ENCODE measurements at places on chromosomes 4 and X.

- DNase-seq, result no peak
Measured at GRCh38 chr4:138946306-138946705, 69.3 kb upstream of the NOCT start.

GRCh38 chrX:134753718-134754008 is 95.4 kb upstream of the PLAC1 start:
- DNase-seq, result no peak

- no peak for DNase-seq
Measured at GRCh38 chr4:90445380-90445779, 318.2 kb downstream of the CCSER1 start.

- DNase-seq, result no peak
Measured at GRCh38 chr4:151012820-151013219, 2.3 kb downstream of the LRBA start.

GRCh38 chr4:96952610-96953009 is 1112.7 kb downstream of the PDHA2 start:
- no peak for DNase-seq

DNA sequence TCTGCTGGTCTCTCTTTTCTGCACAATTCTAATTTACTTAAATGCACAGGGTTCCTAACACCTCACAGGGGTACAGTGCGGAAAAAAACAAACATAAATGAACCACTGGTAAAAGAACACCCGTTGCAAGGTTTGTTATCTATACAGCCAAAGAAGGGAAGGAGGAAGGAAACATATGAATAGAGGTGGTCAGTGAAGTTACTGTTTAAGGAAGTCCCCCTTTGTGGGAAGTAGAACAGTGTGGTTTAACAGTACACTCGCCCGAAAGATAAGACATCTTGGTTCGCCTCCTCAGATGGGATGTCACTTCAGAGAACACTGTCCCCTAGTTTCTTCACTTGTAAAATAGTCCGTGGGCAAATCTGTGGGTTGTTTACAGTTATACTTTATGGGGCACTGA is 57.5 kb downstream of the TEC start:
- DNase-seq, result no peak

DNA sequence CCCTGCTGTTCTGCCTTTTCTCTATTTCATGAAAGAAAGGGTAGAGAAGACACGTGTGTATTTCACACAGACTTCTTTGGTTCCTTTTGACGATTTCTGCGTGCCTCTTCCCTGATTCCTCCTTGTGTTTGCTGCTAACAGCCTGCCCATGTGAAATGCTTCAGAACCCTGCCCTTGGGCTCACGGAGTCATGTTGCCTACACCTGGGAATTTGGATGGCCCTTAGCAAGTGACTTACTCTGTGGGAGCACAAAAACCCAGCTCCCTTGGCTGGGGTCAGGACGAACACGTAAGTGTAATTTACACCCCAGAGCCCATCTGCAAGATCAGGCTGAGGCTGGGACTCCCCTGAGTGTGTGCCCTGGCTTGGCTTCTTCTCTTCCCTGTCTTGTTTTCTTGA is 220.3 kb upstream of the BCOR start:
- DNase-seq, result no peak

DNA sequence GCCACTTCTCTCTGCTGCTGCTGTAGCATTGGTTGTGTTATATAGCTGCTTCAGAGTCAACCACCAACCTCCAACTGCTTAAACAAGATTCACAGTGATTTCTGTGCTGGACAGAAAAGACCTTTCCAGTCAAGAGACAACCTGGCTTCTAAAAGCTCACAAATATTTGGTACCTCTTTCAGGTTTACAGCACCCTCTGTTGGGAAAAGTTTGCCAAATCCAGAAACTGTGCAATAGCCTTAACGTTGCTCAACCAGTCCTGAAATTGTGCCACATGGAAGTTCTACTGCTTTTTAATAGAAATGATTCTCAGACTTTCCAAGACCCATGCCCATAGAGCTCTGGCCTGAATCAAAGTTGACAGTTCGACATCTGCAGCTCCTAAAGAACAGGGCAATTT is 842.1 kb upstream of the HTR2C start:
- no peak for DNase-seq

GRCh38 chr4:90237751-90238530 is 110.7 kb downstream of the CCSER1 start:
- DNase-seq, result no peak

DNA sequence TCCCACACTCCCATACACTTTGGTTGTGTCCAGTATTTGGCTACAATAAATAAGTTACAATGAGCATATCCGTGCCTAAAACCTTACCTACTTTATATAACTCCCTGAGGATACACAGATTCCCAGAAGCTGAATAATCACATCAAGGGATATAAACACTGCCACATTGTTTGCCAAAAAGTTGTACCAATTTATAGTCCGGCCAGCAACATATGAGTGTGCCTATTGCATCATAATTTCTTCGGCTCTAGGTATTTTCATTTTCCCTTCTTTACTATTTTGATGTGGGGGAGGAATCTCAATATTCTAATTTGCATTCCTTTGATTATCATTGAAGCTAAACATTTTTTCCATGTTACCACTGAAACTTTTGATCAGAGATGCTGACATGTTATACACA is 146.4 kb downstream of the PCDH19 start:
- DNase-seq, result no peak

- no peak for DNase-seq
Measured at GRCh38 chr4:118942465-118942864, 53.8 kb downstream of the SYNPO2 start.

DNA sequence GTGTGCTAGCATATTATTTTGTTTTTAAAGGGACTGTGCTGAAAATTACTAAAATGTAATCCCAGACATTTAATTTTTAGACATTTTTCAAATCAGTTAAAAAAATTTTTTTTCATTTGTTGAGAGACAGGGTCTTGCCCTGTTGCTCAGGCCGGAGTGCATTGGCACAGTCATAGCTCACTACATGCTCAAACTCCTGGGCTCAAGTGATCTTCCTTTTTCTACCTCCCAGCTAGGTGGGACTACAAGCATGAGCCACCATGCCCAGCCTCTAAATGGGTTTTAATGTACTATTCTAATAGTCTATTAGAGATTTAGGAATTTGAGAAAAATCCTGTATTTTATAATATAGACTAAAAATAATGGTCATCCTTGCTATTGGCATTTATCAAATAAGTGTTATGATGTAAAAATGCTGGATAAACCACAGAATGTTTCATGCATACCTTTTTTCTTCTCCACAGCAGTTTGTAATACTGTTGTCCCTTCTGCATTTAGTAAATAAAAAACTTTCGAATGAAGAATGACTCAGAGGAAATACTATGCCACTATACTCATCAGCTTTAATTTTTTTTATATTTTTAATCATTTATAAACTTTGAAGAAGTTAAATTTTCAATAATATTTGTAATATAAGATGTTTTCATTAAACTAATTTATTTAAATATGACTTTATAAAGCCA is 29.9 kb downstream of the CPEB2 start:
- DNase-seq, result no peak

- no peak for DNase-seq
Measured at GRCh38 chrX:78886550-78886949, 58.6 kb upstream of the P2RY10 start.

GRCh38 chr4:173934933-173935620 is 348.4 kb downstream of the FBXO8 start:
- no peak for DNase-seq

- DNase-seq, result no peak
Measured at GRCh38 chrX:143781103-143781502, 60.6 kb upstream of the SPANXN2 start.

DNA sequence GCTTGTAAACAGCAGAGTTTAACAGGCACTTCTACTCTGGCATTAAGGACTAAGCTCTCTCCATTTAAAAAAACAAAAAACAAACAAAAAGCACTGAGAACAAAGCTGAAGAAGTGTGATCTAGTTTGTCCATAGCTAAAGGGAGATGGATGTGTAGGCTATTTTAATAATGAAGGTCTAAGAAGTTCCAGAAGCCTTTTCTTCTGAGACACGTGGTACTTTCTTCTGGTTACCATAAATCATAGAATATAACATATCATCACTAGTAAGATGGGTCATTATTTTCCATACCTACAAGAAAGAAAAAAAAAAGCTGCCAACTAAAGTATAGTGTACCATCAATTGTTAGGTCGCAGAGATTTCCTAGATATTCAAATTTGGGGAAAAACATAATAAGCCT is 722 bp upstream of the NBDY start:
- DNase-seq, result no peak

DNA sequence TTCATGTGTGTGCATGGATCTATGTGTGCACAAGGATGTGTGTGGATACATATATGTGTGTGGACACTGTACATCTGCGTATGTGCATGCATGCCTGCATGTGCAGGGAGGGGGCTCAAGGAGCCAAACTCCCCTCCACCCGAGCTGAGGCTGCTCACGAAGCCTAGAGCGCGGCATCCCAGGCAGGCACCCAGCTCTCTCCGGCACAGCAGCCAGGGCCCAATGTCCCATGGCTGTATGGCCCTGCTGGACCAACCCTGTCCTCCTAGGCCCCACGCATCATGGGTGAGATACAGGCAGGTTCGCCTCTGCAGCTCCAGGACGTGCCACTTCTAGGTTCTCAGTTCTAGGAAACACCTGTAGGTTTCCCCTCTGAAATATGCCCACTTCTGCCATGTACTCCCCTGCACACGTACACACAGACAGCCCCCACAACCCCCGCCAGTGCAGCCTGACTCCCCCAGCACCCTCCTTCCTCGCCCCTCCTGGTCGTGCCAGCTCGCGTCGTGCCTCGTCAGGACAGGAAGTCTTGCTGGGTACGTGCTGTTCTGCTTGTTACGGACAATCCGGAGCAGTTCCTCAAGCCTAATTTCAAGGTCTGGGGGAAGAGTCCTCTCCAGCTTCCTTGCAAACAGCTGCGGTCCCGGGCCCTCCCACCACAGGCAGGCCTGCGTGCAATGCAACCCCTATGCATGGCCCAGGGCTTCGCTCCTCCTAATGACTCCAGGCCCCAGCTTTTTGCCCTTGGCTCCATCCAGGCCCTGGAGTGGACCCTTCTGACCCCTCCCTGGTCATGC is 3.2 kb upstream of the ADRA2C start:
- no peak for DNase-seq

- DNase-seq, result no peak
Measured at GRCh38 chrX:17595456-17596035, 141.7 kb upstream of the SCML1 start.

DNA sequence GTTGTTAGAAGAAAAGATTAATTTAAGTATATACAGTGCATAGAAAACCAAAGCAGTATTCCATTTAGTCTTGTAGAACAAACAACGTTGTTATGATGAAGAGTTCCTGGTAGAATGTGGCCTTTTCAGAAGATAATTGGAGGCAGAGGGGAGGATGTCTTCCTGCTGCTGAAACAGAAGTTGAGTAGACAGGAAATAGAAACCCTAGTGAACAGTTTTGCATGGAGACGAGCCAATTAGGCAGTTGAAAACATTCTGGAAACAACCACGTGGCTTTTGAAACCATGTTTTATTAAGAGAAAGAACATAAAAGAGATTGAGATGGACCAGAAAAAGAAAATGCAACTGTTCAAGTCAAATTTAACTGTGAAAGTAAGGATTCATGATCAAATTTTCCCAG is 325.2 kb downstream of the CAMK2D start:
- DNase-seq, result no peak

- DNase-seq, result no peak
Measured at GRCh38 chr4:158962393-158962792, 140.5 kb upstream of the RAPGEF2 start.

- DNase-seq, result no peak
Measured at GRCh38 chr4:180436361-180436760, 1806.8 kb upstream of the TENM3 start.

DNA sequence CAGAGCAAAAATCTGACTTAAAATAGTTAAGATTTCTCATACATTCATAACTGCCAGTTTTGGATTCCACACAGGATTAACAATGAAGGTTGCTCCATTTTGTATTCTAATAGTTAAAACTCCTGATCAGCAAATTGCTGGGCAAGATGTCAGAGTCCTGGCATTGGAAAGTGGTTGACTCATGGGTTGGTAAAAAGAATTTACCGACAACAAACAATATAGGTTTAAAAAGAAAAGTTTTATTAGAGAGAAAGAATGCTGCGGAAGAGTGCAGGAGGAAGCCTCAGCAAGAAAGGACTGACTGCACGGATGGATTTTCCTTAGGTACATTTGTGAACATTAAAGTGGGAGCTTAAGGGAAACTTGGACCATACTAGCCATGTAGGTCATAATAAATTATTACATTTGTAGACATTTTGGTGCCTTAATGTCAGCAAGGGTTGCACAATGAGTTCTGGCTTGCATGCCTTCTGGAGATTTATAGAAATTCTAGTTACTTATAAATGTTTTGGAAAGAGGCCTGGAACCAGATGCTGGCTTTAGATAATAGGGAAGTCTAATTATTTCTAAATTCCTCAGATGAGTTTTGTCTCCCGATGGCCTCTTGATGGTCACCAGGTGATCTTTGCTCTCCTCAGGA is 25.4 kb upstream of the IL2 start:
- DNase-seq, result no peak

- DNase-seq, result no peak
Measured at GRCh38 chrX:37627602-37628001, 56.1 kb downstream of the LANCL3 start.

DNA sequence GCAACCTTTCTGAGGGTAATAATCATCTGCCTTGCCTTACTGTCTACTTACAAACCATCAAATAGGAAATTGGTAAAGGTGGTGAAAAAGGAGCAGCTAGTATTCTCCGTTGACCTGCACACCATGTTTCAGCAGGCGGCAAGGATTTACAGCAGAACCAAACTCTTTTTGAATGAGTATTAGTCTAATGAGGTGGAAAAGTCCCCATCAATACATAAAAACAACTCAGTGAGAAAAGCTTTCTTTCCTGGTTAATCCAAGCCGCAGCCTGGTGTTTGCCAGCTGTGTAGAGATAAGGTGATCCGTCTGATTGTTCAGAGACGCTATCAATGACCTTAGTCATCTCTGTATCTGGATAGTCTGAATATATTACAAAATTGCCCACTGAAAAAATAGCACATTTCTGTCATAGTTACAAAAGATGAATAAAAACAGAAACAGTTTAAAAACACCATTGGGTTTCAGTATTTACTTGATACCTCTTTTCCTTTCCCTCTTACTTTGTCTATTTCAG is 110.4 kb upstream of the TBC1D9 start:
- no peak for DNase-seq

GRCh38 chr4:139050446-139050845 is 34.9 kb downstream of the NOCT start:
- DNase-seq, result no peak

DNA sequence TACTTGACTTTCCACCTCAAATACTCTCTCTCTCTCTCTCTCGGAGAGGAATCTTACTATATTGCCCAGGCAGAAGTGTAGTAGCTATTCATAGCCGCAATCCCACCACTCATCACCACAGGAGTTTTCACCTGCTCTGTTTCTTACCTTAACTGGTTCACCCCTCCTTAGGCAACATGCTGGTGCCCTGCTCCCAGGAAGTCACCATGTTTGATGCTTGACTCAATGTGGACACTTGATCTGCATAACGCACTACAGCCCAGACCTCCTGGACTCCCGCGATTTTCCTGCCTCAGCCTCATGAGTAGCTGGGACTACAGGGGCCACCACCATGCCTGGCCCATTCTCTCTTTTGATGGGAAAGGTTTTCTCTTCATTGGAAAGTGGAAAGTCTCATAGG is 271.8 kb downstream of the FBXW7 start:
- DNase-seq, result no peak
